ENCODE measurements at places on chromosomes 13 and 19. TPM values are rescaled to one million over a fixed set of nuclear protein-coding genes. Genes with fewer than 3 reads are reported as not detected.
A peak's percentile ranks its signal among the peaks of the same experiment; 100 is the strongest.

DNA sequence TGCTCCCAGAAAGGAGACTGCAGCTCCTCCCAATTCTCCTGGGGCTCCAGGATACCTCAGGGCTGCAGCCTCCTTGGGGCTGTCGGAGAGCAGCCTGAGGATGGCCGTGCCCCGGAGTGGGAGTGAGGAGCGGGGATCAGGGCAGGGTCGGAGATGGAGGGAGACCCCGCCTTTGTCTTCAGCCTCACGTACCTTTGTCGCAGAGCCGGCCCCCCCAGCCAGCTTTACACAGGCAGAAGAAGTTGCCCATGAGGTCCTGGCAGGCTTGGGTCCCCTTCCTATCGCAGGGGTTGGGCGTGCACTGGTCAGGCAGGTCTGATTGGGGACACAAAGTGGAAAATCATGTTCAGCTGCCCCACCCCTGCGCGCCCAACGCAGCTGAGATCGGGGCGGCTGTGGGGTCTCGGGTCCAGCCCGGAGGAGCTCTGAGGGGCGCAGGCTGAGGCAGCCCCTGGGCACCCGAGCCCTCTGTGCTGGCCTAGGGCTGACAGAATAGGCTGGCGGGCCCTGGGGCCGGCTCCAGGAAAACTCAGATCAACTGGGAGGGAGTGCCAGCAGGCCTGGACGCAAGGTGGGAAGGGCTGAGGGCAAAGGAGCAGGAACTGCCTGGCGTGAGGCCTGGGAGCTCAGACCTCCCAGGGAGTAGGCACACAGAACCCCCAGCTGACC, 24.2 kb downstream of the GAS6 start:
- peak; percentile 74 for DNase-seq

DNA sequence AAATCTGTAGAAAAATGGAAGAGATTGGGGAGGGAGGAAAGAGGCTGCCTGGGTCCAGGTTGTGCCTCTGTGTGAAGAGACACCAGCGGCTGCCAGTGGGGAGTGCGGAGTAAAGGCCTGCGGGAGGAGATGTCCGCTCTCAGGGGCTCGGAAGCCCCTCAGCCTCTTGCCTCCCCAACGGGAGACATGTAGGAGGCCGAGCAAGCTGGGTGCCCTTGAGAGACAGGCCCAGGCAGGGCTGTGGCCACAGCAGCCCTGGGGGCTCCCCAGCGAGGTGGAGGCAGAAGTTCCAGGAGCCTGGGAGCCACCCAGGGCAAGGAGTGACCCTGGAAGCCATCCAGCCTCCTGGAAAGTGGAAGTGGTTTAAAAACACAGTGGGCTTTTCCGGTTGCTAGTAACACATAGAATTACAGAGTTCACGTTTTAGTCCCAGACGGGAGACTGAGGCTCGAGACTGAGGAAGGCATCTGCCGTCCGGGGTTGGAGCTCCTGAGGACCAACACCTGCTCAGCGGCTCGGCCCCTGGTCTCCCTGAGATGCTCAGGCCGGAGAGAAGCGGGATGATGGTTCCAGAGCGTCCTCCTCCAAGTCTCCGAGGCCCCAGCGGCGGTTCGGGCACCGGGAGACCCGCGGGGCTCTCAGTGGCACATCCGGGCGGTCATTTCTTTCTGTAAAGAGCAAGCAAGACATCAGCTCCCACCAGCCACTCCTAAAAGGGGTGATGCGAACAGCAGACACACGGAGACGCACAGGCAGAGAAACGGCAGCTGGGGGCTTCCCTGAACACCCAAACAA, 21.9 kb upstream of the MKNK2 start:
- no peak for DNase-seq

The PTPRH gene
- polyA plus RNA-seq = 11.4 TPM

- no peak for DNase-seq
Measured at GRCh38 chr13:26019881-26020870, 31.6 kb downstream of the SHISA2 start.

- peak; percentile 78 for DNase-seq
Measured at GRCh38 chr19:32652894-32653598, 21.9 kb downstream of the ANKRD27 start.

The JAK3 gene
- 1.1 TPM for polyA plus RNA-seq

DNA sequence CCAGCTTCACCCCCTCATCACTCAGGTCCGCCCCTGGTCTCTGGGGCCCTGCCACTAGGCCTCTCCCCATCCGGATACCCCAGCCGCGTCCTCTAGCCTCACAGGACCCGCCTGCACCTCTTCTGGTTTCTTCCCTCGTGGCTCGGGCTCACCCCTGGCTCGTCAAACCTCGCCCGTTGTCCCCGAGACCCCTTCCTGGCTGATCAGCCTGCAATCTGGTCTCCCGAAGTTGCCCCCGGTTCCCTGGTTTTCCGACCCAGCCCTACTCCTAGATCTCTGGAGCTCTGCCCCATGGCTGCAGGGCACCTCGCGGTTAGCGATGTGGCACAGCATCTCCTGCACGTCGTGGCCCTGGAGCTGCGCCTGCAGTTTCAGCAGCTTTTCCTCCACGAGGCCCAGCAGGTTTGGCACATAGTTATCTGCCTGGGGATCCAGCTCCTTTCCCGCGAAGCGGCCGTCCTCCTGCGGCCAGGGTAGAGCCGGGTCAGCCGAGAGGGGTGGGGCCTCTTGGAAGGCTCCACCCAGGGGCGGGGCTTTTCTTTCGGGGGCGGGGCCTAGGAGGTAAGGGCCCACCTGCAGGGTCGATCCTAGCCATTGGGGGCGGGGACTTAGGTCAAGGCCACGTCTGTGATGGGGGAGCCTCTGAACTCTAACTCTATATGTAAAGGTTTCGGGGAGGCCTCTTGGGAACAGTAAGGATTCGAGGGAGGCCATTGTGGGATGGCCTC, 2.4 kb upstream of the RGL3 start:
- DNase-seq = no peak

GRCh38 chr19:50876456-50876855, 3.2 kb downstream of the KLK2 start:
- DNase-seq = no peak

- no peak for DNase-seq
Measured at GRCh38 chr19:39557811-39558623, 18.1 kb upstream of the EID2 start.

The TMIGD2 gene
- polyA plus RNA-seq = 0.06 TPM

The NAPSA gene
- polyA plus RNA-seq = 0.36 TPM

- no peak for DNase-seq
Measured at GRCh38 chr19:3190921-3191805, 5.4 kb downstream of the NCLN start.

GRCh38 chr19:55679343-55680257, 4.6 kb downstream of the EPN1 start:
- no peak for DNase-seq

The ZNF30 gene
- polyA plus RNA-seq = 1.8 TPM

The SHANK1 gene
- polyA plus RNA-seq = 0.03 TPM

DNA sequence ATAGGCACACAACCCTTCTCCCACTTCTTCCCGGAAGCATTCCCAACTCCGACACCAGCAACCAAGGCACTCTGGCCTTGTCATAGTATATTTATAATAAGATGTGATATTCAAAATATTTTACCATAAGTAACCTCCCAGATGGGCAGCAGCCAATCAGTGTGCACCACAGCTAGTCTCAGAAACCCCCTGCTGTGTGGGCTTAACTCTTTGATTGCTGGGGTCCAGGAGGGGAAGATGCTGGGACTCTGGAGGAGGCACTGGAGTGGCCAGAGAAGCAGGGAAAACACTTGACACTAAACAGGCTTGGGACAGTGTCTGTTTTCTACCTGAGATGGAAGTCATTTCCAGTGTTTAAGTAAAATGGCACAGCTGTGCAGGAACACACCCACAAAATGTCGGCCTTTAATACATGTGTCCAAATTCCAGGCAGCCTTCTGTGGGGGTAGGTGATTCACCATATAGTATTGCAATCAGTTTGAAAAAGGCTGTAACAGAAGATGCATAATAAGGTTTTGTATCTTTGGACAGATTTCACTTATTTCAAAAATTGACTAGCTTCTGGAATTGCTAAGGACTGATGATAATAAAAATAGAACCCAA, 100.7 kb downstream of the MBNL2 start:
- no peak for DNase-seq

DNA sequence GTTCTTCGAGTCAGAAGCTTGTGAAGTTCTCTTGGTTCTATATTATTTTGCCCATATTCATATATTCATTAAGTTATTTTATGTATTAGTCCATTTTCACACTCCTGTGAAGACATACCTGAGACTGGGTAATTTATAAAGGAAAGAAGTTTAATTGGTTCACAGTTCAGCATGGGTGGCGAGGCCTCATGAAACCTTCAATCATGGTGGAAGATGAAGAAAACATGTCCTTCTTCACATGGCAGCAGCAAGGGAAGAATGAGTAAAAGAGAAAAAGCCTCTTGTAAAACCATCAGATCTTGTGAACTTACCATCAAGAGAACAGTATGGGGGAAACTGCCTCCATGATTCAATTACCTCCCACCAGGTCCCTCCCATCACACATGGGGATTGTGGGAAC, 182.3 kb downstream of the GPC5 start:
- DNase-seq = no peak

The DOCK9 gene
- 21.4 TPM for polyA plus RNA-seq

DNA sequence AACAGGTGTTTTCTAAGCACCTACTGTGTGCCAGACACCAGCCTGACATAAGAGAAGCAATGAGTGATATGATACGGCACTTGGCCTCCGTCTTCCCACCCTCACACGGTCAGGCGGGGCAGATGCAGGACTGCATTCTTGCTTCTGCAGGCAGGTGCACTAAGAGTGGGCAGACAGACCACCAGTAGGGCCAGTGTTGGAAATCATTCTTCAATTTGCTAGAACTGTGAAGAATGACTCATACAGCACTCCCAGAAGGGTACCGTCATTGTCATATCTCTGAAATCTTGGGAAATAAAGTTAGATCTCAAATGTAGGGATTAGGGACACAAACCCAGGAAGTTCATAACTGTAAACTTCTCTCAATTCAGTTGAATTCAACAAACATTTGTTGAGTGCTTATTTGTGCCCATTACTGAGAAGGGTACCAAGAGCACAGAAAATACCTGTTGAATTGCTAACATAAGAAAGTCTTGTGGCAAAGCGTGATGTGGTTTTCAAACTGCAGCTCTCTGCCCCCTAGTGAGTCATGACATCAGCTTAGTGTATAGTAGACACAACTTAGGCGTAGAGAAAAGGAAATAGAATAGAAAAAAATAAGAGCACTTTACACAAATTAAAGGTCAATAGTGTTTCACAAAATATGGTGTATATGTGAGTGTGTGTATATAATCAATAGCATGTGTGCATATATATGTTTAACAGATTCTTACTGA, 76.1 kb downstream of the TEX26 start:
- DNase-seq = no peak

DNA sequence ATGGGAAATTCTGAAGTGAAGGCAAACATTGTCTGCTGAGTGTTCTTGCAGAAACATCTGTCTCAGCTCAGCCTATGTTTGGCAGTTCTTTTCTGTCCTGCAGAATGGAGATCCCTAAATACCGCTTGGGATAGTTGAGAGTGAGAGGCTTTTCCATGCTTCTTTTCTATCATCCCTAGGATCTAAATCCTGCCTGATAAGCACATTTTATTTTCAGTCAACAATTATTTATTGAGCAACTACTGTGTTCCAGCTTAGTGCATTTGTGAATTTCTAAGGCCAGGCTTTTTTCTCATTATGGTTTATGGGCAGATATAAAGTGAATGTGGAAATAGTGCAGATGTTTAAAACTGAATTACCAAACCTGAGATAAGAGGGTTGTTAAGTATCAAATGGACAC, 62.6 kb downstream of the SLC10A2 start:
- no peak for DNase-seq

DNA sequence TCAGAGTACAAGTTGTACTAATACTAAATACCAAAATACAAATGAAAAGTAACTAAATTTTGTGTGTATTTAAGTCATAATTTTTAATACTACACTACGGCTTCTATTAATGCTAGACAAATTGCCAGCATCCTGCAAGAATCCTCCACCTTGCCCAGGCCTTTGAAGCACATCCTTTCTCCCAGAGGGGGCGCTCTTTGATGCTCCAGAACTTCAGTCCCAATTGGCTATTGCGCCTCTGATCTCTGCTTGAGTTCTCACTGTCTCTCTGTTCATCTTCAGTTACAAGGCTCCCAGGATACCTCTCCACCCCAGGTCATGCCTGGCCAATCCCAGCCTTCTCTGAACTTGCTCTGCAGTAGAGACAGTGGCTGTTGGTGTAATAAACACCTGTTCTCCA, 141.0 kb downstream of the DCLK1 start:
- DNase-seq = no peak

DNA sequence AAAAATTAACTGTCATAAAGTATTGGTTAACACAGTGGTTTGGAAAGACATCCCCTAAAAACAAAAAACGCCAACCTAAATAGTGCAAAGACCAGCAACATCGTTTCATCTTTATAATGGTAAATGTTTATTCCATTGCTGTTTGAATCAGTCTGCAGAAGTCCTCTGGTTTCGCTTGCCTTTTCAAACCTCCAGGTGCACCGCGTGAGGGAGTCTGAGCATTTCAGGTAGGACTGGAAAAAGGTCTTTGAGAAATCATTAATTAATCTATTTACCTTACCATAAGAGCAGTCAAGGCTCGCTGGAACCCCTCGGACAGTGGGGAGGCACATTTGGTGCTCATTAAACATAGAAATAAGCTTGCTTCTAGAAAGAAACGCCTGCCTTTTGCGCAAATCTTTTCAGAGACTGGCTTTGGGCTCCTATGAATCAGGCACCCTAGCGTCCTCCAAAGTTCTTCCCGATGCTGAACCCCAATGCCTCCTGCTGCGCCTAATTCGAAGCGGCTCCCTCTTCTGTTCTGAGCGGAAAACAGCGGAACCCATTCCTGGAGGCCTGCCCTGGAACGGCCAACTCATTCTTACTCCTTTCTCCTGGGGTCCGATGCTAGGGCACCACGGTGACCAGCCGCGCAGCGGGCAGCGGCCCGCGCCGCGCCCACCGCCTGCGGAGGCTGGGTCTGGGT, 951 bp upstream of the MTUS2 start:
- no peak for DNase-seq

The CBY2 gene
- polyA plus RNA-seq = not detected

The KCNRG gene
- 0.15 TPM for polyA plus RNA-seq

The EFNB2 gene
- 17.7 TPM for polyA plus RNA-seq

- no peak for DNase-seq
Measured at GRCh38 chr19:39156326-39157230, 31.0 kb downstream of the PAK4 start.

- no peak for DNase-seq
Measured at GRCh38 chr13:114152831-114153371, 20.5 kb upstream of the RASA3 start.

GRCh38 chr19:7657131-7657751, 11.6 kb upstream of the RETN start:
- no peak for DNase-seq

- DNase-seq = no peak
Measured at GRCh38 chr19:50741179-50741933, 18.2 kb downstream of the CLEC11A start.

DNA sequence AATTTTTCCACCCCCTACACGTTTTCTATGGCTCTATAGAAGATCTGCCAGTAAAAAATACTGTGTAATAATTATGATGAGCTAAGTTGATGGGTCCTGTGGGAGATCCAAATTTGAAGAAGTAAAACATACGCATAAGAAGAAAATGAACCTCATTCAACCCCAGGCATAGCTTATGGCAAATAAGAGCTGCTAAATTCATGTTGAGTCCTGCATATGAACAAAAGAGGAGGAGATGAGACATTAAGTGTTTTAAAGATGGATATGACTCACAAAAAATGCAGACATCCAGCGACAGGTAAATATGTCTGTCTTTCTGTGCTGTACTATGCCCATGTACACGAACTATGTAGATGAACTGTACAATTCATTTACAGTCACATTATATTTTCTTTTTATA, 101.9 kb downstream of the LIG4 start:
- no peak for DNase-seq

GRCh38 chr13:36445891-36446351, 13.6 kb downstream of the CCNA1 start:
- no peak for DNase-seq

The NBEA gene
- polyA plus RNA-seq = 9.2 TPM
